Right lobe of liver (tissue), 6 donors: ENCODE measurements at places on chromosomes 3 and 15.

- H3K4me1 ChIP-seq = no peaks in the 10 kb centered on the region
- no peak overlapping the region for H3K4me3 ChIP-seq
- no peak overlapping the region for H3K27ac ChIP-seq
- H3K36me3 ChIP-seq = no peaks in the 10 kb centered on the region
- H3K27me3 ChIP-seq = no peaks in the 10 kb centered on the region
Observed at GRCh38 chr3:94704467-94704866, 641.6 kb downstream of the NSUN3 start.

GRCh38 chr3:66604481-66604880 lies 103.7 kb upstream of the LRIG1 start:
- no peak overlapping the region for H3K27ac ChIP-seq
- no peak for DNase-seq
- H3K36me3 ChIP-seq = no peaks in the 10 kb centered on the region
- no peaks in the 10 kb centered on the region for H3K27me3 ChIP-seq

DNA sequence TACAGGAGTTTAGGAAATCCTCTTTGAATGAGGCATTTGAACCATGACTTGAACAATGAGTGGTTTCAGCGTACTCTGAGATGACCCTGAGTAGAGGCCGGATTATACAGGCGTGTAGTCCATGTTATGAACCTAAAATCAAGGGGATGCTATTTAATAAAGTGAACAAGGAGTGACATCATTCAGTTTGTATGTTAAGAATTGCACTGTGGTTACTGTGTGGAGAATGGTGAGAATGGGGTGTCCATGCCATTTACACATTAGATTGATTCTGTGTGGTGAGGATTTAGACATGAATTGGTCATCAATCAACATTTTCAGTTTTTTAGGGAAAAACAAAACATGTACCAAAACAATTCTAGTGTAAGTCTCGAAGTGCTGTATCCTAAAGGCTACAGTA lies 65.8 kb downstream of the TPRG1 start:
- H3K4me1 ChIP-seq = no peaks in the 10 kb centered on the region
- H3K36me3 ChIP-seq = no peaks in the 10 kb centered on the region
- no peak overlapping the region for H3K27ac ChIP-seq

- no peaks in the 10 kb centered on the region for H3K36me3 ChIP-seq
- no peaks in the 10 kb centered on the region for H3K27me3 ChIP-seq
- DNase-seq = no peak
- no peak overlapping the region for H3K4me3 ChIP-seq
- H3K4me1 ChIP-seq = peaks cover 6% of the 10 kb centered on the region
Observed at GRCh38 chr3:4807381-4808280, 171.6 kb upstream of the BHLHE40 start.

- peaks cover 74% of the 10 kb centered on the region for H3K4me1 ChIP-seq
- peak overlapping the region; percentile 94 for H3K27ac ChIP-seq
- H3K36me3 ChIP-seq = no peaks in the 10 kb centered on the region
- no peaks in the 10 kb centered on the region for H3K27me3 ChIP-seq
Observed at GRCh38 chr3:150736316-150736719, 26.7 kb downstream of the SIAH2 start.

- H3K27me3 ChIP-seq = no peaks in the 10 kb centered on the region
- H3K4me1 ChIP-seq = no peaks in the 10 kb centered on the region
- H3K4me3 ChIP-seq = no peak overlapping the region
- H3K27ac ChIP-seq = no peak overlapping the region
- no peaks in the 10 kb centered on the region for H3K36me3 ChIP-seq
- no peak for DNase-seq
Observed at GRCh38 chr3:30639937-30640336, 33.5 kb downstream of the TGFBR2 start.

DNA sequence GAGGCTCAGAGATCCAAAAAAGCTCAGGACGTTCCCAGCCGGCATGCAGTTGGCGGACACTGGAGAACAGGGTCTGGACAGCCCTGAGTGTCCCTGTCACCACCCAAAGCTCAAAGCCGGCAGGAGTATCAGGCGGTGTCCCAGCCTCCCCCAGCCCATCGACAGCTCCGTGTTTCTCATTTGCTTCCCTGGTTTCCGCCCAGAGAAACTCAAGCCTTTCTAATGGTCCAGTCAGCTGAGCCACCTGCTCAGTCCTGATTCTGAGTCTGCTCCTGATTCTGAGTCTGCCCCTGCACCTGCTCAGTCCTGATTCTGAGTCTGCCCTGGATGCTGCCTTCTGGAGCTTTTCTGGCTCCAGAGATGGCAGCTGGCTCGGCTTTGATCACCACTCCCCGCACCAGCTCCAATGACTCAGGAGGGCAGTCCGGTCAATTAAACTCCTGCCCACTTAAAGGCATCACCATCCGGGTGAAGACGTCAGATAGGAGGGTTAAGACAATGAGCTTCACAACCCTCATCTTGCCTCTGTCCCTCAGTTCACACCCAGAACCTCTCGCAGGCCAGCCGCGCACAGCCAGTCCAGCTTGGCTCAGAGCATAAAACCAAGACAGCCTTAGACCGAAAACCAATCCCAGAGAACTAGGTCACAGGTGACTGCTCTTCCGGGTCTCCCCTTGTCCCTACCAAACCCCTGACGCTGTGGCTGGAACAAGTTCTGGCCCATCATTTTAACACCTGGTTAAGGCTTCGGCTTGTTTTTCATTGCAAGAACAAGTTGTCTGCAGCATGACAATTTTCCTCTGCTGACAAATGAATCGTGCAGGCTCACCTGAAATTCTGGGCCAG lies 6.8 kb downstream of the PCSK6 start:
- H3K36me3 ChIP-seq = peaks cover 16% of the 10 kb centered on the region
- peaks cover 8% of the 10 kb centered on the region for H3K4me1 ChIP-seq
- H3K27ac ChIP-seq = peak overlapping the region; percentile 25

- no peak for DNase-seq
- H3K27me3 ChIP-seq = no peaks in the 10 kb centered on the region
- peaks cover 2% of the 10 kb centered on the region for H3K36me3 ChIP-seq
- no peaks in the 10 kb centered on the region for H3K4me1 ChIP-seq
- no peak overlapping the region for H3K27ac ChIP-seq
Observed at GRCh38 chr3:183920416-183920815, 35.7 kb upstream of the PARL start.

GRCh38 chr15:74955017-74955416 lies 1.6 kb downstream of the RPP25 start:
- peak overlapping the region; percentile 55 for H3K4me3 ChIP-seq
- DNase-seq = no peak
- peaks cover 18% of the 10 kb centered on the region for H3K4me1 ChIP-seq
- peaks cover 6% of the 10 kb centered on the region for H3K27me3 ChIP-seq

DNA sequence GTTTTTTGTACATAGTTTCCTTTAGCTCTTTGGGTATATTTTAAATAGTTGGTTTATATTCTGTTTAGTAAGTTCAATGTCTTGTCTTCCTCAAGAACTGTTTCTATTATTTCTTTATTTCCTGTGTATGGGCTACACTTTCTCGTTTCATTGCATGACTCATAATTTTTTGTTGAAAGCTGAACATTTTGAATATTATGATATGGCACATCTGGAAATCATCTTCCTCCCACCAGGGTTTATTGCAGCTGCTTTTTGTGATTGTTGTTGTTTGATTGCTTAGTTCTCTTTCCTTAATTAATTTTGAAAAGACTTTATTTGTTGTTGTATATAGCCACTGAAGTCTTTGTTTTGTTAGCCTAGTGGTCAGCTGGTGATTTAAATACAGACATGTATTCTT lies 43.8 kb downstream of the LSM3 start:
- DNase-seq = no peak
- no peaks in the 10 kb centered on the region for H3K4me1 ChIP-seq
- no peak overlapping the region for H3K27ac ChIP-seq
- no peaks in the 10 kb centered on the region for H3K27me3 ChIP-seq
- no peaks in the 10 kb centered on the region for H3K36me3 ChIP-seq
- no peak overlapping the region for H3K4me3 ChIP-seq

DNA sequence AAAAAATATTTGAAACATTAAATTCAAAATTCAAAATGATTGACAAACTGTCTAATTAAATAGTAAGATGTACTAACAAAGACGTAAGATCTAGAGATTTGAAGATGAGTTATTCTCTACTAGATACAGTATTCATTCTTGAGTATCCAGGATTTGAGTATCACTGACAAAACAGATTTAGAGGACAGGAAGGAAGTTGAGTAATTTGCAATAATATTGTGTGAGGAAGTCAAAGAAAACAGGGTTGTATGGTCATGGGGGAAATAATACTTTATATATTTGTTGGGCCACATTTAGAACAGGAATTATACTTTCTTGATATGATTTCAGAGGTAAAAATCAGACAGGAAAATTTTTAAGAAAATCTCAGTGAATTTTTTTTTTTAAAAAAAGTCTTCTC lies 393.1 kb upstream of the CDIN1 start:
- no peak for DNase-seq
- no peak overlapping the region for H3K27ac ChIP-seq
- H3K4me1 ChIP-seq = no peaks in the 10 kb centered on the region
- H3K4me3 ChIP-seq = no peak overlapping the region
- H3K27me3 ChIP-seq = no peaks in the 10 kb centered on the region

GRCh38 chr3:185069037-185070030 lies 83.5 kb downstream of the C3orf70 start:
- DNase-seq = no peak
- H3K4me3 ChIP-seq = no peak overlapping the region
- no peak overlapping the region for H3K27ac ChIP-seq
- no peaks in the 10 kb centered on the region for H3K4me1 ChIP-seq

DNA sequence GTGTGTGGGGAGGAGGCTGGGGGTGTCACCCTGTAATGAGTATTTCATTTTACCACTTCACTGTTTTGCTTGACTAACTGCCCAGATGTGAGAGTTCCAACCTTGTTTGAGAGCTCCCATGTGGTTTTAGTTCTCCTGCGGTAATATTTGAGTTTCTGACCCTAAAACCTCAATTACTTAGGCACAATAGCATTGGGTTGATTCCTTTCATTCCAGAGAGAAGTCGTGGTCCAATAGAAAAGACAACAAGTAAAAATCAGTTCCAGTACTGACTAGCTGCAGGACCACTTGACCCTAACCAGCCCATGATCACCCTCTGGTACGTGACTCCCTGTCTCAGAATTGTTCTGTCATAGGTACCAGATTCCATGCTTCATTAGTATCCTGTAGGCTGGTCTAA lies 630.4 kb downstream of the CADM2 start:
- no peaks in the 10 kb centered on the region for H3K4me1 ChIP-seq
- no peak overlapping the region for H3K27ac ChIP-seq
- H3K4me3 ChIP-seq = no peak overlapping the region
- no peaks in the 10 kb centered on the region for H3K27me3 ChIP-seq

GRCh38 chr3:60333710-60334109 lies 917.5 kb downstream of the FHIT start:
- no peaks in the 10 kb centered on the region for H3K36me3 ChIP-seq
- DNase-seq = no peak
- no peaks in the 10 kb centered on the region for H3K27me3 ChIP-seq
- no peak overlapping the region for H3K27ac ChIP-seq
- H3K4me3 ChIP-seq = no peak overlapping the region
- H3K4me1 ChIP-seq = no peaks in the 10 kb centered on the region
